ENCODE measurements at places on chromosomes 3 and 15.

DNA sequence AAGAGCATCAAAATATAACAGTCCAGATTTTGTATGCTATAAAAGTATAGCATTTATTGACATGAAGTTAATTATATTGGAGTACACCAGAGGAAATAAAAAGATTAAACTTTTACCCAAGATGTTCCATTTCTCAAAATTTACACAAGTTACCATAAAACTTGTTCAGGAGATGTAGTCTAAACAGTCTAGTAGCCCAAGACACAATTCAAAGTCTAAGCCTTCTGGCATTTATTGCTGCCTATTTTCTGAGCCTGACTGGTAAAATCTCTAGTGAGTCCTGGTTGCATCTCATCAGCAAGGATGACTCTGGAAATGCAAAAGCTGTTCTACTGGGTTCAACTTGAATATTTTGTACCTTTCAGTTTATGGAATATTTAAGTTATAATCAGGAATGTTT, 468.7 kb downstream of the PDCD6IP start:
- no peak for DNase-seq

DNA sequence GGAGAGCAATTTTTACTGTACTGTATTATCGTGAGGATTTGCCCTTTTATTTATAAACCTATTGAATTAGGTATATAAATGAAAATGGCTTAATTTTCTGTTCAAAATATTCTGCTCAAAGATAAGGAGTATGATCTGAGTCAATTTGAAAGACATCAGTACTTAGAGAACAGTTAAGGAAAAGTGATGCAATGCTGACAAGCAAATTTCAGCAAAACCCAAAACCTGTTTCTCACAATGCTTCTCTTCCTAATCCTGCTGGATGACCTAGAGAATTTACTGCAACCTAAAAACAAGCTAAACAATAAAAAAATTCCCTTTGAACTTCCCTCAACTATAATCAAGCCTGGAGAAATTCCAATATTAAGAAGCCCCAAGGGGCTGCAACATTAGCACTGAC, 82.7 kb downstream of the RFX7 start:
- DNase-seq = no peak

DNA sequence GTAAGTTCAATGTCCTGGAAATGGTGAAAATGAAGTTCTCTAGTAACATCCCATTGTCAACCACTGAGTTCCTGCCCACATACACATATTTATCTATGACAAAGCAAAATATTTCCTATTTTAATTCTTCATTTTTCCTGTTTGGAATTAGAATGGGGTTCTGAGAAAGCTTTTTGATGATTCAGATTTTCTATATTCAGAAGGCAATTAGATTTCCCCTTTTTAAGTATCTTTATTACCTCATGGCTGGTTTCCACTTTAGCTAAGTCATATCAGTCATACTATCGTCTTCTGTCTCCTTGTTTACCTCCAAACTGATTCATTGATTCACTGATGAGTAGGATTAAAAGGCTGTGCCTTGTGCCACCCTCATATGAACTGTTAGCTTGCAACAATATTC, 17.9 kb downstream of the ETFA start:
- no peak for DNase-seq

DNA sequence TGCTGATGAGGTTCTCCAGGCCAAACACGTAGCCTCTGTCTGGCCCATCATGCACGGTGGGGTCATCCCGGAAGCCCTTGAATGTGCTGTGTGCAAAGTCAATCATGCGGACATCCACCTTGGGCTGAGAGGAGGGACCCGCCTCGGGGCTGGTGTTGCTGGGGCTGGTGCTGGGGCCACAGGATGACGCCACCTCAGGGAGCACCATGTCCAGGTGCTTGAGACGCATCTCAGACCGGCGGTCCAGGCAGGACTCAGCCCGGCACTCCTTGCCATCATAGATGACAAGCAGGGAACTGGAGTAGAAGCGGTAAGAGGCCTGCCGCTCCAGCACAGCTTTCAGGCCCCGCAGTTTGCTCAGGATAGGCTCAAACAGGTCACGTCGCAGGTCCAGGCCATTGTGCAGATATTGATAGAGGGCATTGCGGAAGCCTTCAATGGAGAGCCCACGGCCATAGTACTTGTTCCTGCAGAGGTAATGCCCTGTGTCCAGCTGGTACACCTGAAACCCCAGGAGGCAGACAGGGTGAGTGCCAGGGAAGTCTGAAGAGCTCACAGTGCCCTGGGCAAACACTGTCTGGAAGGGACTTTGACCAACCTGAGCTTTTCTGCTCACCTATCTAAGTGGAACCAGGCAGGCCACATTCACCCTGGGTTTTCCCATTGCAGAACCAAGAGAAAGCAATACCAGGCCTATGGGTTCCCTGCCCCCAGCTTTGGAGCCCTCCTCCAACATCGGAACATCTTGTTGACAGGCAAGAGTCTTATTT, 3.6 kb upstream of the GMPPB start:
- DNase-seq = no peak

DNA sequence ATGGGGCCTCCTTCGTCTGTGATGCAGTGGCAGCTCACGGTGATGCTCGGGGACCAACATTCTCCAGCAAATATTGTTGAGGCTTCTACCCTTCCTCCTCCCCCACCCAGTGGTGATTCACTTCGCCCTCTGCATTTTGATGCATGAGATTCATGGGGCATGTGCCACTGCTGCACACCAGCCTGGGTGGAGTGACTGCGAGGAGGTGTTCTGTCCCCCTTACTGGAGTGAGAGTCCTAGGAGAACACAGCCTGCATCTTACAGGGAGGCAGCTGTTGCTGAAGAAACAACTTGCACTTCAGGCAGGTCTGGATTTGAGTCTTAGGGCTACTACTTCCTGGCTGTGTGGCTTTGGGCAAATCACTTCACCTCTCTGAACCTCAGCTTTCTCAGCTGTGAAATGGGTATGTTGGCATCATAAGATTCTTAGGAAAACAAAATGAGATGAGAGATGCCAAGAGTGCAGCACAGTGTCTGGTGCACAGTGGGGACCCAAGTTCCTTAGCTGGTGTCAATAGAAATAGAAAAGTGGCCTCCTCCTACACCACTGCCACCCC, 10.2 kb upstream of the SKOR1 start:
- no peak for DNase-seq

DNA sequence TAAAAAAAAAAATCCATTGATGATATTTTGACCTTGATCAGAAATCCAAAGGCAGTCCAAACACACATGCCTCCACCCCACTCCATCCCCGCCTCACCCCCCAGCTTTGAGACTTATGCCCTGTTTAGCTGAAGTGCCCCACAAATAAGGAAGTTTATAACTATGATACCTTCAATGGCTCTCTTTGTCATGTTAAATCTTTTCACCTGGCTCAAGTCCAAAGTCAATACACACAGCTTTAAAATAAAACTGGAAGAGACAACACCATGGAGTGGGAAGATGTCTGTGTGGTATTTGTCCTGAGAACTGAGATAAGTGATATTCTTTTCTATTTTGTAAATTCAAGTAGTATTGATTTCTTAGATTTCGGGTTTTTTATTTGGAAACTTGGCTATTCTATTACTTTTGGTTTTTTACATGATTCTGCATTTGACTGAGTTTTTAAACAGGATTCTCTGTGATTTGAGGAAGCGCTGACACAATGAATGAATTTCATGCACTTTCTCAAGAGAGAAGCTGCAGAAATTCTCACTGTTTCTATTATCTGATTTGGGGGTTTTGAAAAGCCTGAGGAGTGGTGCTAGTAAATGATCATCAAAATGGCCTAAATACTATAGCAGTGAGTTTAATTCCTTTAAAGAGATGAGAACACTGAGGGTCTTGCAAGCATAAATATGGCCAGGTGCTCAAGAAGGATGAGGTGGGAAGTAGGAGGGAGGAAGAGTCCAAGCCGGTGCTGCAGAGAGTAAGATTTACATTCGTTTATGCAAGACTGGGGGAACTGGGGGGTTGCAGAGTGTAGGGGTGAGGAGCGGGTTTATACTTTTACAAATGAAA, 5.2 kb downstream of the FOXB1 start:
- DNase-seq = no peak

GRCh38 chr3:190369668-190370295, 18.2 kb upstream of the CLDN16 start:
- no peak for DNase-seq

- DNase-seq = no peak
Measured at GRCh38 chr15:75140080-75140879, 61.4 kb upstream of the C15orf39 start.

DNA sequence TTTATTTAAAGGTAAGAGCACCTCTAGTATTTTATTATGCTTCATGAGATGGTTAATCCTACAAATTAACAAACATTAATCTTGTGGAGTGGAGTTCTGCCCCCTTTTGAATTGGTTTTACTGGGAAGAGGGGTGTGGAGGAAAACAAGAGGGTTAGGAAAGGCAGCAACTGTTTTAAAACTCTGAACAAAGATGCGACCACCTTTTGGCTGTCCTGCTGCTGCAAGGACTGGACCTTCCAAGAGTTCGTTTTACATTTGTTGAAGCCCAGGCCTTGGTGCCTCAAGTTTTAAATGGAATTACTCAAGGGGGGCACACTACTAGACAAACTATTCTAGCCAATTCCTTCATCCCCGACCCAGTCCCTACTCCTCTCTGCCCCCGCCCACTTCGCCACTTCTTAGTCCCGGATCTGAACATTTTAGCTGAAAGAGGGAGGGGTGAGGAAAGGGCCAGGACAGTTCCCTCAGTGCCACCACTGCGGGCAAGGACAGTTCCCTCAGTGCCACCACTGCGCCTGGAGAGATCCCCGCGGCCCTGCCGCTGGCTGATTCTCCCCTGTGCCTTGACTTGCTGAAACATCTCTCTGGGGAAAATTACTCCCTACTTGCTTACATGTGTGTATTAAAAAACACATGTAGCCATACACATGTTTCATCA, 11.2 kb downstream of the SOX2 start:
- no peak for DNase-seq

- DNase-seq = no peak
Measured at GRCh38 chr15:81962482-81962881, 83.3 kb downstream of the MEX3B start.
